Colonic mucosa (tissue), 4 donors: ENCODE measurements at places on chromosomes 12 and 14. TPM values are rescaled to one million over a fixed set of nuclear protein-coding genes. Genes with fewer than 3 reads are reported as not detected.

DNA sequence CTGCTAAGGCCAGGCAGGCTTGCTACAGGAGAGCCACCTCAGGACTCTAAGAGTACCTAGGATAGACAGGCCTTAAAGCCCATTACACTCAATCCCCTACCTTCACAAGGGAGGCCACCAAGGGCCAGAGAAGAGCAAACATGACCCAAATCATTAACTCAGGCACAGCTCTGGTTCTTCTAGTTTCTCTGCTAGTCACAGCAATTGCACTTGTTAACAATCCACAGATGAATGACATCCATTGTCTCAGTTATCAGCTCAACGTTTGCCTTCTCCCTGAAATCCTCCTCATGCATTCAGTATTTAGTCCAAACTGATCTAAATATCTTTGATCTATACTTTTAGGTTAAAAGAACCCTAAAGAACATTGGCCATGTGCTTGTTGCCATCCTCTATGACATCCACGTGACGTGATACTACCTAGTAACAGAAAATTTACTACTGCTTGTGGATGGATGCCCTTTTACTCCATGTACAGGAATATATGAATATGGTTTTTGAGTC is 164.5 kb downstream of the STXBP6 start:
- H3K4me3 ChIP-seq: no peak overlapping the region
- H3K27ac ChIP-seq: no peak overlapping the region
- no peaks in the 10 kb centered on the region for H3K27me3 ChIP-seq
- no peaks in the 10 kb centered on the region for H3K4me1 ChIP-seq
- DNase-seq: no peak

- no peak overlapping the region for H3K27ac ChIP-seq
- no peak overlapping the region for H3K4me3 ChIP-seq
- H3K27me3 ChIP-seq: no peaks in the 10 kb centered on the region
- H3K36me3 ChIP-seq: no peaks in the 10 kb centered on the region
- DNase-seq: no peak
Observed at GRCh38 chr12:16523951-16524331, 82.0 kb downstream of the LMO3 start.

DNA sequence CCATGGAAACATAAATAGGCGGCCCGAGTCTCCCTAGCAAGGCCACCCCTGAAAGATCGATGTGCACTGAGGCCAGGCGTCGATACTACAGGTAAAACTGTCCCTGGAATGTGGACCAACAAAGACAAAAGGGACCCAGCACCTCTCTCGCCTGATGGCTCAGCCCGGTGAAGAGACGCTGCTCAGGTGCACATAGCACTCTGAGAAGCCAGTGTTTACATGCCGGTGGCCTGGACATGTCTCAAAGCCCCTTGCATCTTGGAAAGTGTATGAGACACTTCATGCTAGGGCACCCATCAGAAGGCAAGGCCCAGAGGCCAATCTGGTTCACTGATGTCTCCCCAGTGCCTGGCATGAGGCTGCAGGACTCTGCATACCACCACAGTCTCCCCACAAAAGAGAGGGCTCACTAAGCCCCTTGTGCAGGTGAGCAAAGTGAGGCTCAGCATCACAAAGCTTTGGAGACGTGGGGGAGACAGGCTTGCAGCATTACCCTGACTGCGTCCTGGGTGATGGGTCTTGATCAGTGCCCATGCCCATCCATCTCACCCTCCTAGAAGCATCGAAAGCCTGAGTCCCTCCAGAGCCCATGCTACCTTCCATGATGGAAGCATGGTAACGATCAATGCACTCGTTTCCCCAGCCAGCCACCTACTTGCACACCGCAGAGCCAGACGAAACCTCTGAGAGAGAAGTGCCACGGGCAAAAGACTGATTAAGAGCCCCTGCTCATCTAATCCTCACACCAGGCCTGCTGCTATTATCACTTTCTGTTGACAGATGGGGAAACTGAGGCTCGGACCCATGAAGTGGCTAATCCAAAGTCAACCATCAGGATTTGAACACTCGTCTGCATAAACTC is 16.1 kb downstream of the BCL11B start:
- no peak overlapping the region for H3K27ac ChIP-seq
- no peak for DNase-seq
- H3K36me3 ChIP-seq: no peaks in the 10 kb centered on the region
- no peaks in the 10 kb centered on the region for H3K4me1 ChIP-seq
- no peaks in the 10 kb centered on the region for H3K27me3 ChIP-seq

DNA sequence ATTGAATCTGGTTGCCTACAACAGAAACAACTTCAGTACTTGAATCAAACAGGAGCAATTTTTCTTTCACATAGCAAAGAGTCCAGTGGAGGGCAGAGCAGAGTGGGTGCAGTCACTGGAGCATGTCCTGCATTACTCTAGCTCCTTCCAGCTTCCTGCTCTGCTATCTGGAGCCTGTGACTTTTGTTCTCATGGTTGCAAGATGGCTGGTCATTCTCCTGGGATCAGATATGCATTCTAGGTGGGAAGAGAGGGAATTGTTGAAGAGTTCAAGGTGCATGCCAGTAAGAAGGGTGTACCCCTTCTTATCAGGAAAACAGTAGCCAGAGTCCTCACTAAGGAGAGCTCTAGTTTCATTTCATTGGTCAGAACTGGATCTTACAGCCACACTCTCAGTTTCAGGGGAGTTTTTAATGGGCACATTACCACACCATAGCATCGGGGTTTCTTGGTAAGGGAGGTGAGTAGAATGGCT is 8.0 kb downstream of the IFT43 start:
- H3K4me1 ChIP-seq: no peaks in the 10 kb centered on the region
- no peaks in the 10 kb centered on the region for H3K36me3 ChIP-seq
- H3K4me3 ChIP-seq: no peak overlapping the region
- H3K27me3 ChIP-seq: no peaks in the 10 kb centered on the region

DNA sequence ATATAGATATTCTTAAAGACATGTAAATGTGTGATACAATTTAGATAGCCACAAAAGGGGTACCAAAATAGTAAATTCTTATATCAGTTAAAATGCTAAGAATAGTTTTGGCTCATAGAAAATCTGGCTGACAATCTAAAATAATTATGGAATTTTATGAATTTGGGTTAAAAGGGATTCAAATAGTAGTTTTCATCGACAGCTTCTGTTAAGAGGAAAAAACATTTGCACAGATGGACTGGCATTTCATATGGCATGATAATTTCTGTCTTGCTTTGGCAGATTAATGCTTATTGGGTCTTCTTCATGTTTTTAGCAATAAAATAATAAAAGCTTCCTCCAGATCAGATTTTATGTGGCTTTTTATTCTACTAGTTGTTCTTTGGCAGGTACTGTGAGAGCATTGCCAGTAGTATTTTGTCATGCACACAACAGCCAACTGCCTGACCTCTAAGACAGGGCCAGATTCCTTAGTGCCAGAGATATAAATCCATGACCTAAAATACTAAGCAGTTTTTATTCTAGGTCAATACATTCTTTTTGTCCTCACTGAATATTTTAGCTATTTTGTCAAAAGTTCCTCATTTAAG is 9.1 kb downstream of the ABCD2 start:
- H3K36me3 ChIP-seq: no peaks in the 10 kb centered on the region
- no peak for DNase-seq
- no peak overlapping the region for H3K4me3 ChIP-seq
- no peaks in the 10 kb centered on the region for H3K27me3 ChIP-seq
- no peaks in the 10 kb centered on the region for H3K4me1 ChIP-seq

GRCh38 chr12:67220065-67220464 is 49.1 kb upstream of the CAND1 start:
- no peaks in the 10 kb centered on the region for H3K4me1 ChIP-seq
- H3K4me3 ChIP-seq: no peak overlapping the region
- no peak for DNase-seq
- H3K27ac ChIP-seq: no peak overlapping the region
- no peaks in the 10 kb centered on the region for H3K36me3 ChIP-seq

DNA sequence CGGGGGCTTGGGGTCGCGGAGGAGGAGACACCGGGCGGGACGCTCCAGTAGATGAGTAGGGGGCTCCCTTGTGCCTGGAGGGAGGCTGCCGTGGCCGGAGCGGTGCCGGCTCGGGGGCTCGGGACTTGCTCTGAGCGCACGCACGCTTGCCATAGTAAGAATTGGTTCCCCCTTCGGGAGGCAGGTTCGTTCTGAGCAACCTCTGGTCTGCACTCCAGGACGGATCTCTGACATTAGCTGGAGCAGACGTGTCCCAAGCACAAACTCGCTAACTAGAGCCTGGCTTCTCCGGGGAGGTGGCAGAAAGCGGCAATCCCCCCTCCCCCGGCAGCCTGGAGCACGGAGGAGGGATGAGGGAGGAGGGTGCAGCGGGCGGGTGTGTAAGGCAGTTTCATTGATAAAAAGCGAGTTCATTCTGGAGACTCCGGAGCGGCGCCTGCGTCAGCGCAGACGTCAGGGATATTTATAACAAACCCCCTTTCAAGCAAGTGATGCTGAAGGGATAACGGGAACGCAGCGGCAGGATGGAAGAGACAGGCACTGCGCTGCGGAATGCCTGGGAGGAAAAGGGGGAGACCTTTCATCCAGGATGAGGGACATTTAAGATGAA is 630 bp downstream of the FOS start:
- H3K27me3 ChIP-seq: no peaks in the 10 kb centered on the region
- peaks cover 7% of the 10 kb centered on the region for H3K36me3 ChIP-seq

- no peak for DNase-seq
- no peaks in the 10 kb centered on the region for H3K4me1 ChIP-seq
- no peaks in the 10 kb centered on the region for H3K36me3 ChIP-seq
- H3K27me3 ChIP-seq: no peaks in the 10 kb centered on the region
Observed at GRCh38 chr14:43706900-43707299, 800.2 kb downstream of the FSCB start.

DNA sequence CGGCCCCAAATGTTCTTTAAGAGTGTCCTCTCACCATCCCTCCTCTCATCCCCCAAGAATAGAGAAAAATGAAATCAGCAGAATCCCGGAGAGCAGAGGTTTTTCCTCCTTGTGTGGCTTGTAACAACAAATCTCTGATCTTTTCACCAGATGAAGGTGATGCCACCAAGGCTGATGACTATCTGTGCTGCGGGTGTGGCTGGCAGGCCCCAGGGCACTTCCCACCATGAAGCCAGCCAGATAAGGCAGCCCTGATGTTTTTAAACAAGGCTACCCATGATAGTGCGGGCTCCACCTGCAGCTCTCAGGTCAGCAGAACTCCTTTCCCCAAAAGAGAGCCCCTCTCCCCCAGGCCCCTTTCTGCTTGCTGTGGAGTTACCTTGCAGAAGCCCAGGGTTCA is 58.0 kb upstream of the PARP11 start:
- H3K36me3 ChIP-seq: no peaks in the 10 kb centered on the region
- no peaks in the 10 kb centered on the region for H3K4me1 ChIP-seq
- H3K27ac ChIP-seq: no peak overlapping the region
- H3K27me3 ChIP-seq: no peaks in the 10 kb centered on the region
- no peak for DNase-seq
- H3K4me3 ChIP-seq: no peak overlapping the region

DNA sequence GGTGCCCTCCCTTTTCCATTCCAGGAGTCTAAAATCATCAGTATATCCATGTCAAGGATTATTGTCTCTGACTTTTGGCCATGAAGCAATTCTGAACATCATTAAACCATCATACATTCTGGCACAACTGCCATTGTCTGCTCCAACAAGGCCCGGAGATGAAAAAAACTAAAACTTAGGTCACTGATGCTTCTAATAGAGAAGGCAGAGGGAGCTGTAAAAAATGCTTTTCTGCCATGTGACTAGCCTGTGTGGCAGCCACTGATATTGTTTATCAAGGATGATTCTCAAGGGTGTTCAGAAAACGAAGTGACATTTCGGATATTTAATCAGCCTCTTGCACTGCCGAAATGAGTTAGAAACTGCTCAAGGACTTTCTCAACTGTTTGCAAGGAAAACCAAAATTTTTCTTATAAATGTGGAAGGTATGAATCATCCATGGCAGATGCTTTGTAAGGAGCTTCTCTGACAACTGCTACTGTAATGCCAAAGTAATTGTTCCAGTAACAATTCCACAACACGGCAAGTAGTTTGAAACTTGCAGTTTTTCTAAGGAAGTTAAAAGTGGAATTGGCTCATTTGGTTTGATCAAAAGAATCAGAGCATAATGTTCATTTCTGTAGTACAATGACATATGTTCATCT is 1076.5 kb upstream of the FLRT2 start:
- no peaks in the 10 kb centered on the region for H3K4me1 ChIP-seq
- H3K36me3 ChIP-seq: no peaks in the 10 kb centered on the region
- no peak overlapping the region for H3K4me3 ChIP-seq
- no peaks in the 10 kb centered on the region for H3K27me3 ChIP-seq
- DNase-seq: no peak

- H3K36me3 ChIP-seq: no peaks in the 10 kb centered on the region
- H3K4me1 ChIP-seq: no peaks in the 10 kb centered on the region
- no peak overlapping the region for H3K4me3 ChIP-seq
- DNase-seq: no peak
Observed at GRCh38 chr12:62575036-62575435, 108.4 kb downstream of the MON2 start.

- H3K27me3 ChIP-seq: no peaks in the 10 kb centered on the region
- no peak overlapping the region for H3K4me3 ChIP-seq
- H3K36me3 ChIP-seq: no peaks in the 10 kb centered on the region
- H3K27ac ChIP-seq: peak overlapping the region; percentile 87
- no peak for DNase-seq
Observed at GRCh38 chr12:48199774-48200221, 3.3 kb downstream of the OR10AD1 start.

DNA sequence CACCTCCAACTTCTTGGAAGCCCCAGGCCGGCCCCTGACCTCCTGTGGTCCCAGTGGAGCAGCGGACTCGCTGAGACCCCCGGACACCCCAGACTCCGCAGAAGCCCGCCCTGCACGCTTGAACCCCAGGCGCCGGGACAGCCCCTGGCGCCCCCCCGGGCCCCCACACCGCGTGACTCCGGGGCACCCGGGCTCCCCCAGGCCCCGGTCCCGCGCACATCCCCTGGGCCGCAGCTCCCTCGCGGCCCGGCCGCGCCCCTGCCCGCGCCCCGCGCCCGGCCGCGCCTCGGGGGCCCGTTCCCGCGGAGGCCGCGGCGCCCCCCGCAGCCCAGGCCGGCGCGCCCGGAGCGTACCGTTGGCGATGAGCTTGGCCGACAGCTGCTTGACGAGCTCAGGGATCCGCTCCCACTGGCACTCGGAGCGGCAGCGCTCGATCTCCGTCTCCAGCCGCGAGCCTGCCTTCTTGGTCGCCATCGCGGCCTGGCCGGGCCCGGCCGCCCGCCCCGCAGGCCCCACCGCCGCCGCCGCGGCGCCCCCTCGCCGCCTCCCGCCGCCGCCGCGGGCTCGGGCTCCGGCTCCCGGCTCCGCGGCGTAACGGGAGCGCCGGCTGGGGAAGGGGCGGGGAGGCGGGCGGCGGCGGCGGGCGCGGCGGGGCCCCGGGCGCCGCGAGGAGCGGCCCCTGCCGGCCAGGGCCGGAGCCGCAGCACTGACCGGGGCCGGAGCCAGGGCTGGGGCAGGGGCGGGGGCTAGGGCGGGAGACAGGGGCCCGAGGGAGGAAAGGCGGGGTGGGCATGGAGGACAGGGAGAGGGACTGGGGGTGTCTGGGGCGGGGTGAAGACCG is at the start of gene TTC7B:
TTC7B (minus strand) TSS at position 609 of the 841 bp plus-strand sequence; CDS start at position 474, 135 bp downstream.
- no peaks in the 10 kb centered on the region for H3K36me3 ChIP-seq
- H3K4me1 ChIP-seq: no peaks in the 10 kb centered on the region
- no peaks in the 10 kb centered on the region for H3K27me3 ChIP-seq
- no peak for DNase-seq
- H3K27ac ChIP-seq: no peak within 1 kb of the TSS

Gene TRPV4
- total RNA-seq: 0.32 TPM

Gene NGB
- not detected for total RNA-seq

Gene TIGAR
- 17.7 TPM for total RNA-seq

Gene CCDC184
- total RNA-seq: 0.35 TPM

Gene AMHR2
- not detected for total RNA-seq

Gene RDH5
- total RNA-seq: 29.6 TPM

Gene KCNC2
- 0.16 TPM for total RNA-seq

Gene KIF5A
- total RNA-seq: 0.67 TPM

Gene PABPN1
- total RNA-seq: 197 TPM

Gene SLC15A4
- 12.8 TPM for total RNA-seq

Gene TRIM9
- 0.66 TPM for total RNA-seq
